Uterus (tissue), 4 donors: ENCODE measurements at places on chromosomes 7 and 10. TPM values are rescaled to one million over a fixed set of nuclear protein-coding genes. Genes with fewer than 3 reads are reported as not detected.

Gene GJD4
- total RNA-seq = not detected

DNA sequence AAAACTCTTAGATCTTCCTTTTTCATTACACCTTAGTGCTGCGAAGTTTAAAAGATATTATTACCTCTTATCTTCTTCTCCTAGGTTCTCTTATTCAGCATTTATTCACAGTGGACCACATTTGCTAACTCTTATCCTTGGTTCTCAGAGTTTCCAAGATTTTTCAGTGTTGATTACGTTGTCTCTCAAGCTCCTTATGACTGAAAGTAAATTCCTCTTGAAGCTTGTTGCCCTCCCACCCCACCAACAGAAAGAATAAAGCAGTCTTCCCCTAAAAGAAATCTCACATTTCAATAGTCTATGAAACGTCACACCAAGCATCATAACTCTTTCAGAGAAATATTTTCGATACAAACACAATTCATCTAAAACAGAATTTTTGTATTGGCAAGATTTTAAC lies 362.5 kb downstream of the MAGI2 start:
- no peak overlapping the region for H3K27ac ChIP-seq
- H3K27me3 ChIP-seq = no peaks in the 10 kb centered on the region
- DNase-seq = no peak
- H3K36me3 ChIP-seq = no peaks in the 10 kb centered on the region
- no peaks in the 10 kb centered on the region for H3K4me1 ChIP-seq

DNA sequence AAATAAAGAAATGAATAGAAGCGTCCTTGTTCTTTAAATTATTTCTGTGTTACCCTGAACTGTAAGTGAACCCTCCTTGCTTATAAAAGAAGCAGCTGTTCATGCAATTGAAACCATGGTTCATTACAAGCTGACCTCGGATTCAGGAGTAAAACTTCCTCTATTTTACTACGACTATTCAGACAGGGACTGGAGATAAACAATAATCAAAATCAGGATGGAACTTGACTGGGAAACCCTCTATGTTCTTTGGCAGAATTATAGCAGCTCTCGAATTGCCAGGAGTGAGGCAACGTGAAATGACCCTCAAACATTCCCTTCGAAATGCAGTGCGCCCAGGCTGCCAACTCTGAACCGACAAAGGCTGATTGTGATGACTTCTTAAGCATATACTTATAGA lies 172.1 kb downstream of the CYP26A1 start:
- H3K27me3 ChIP-seq = no peaks in the 10 kb centered on the region
- H3K4me1 ChIP-seq = no peaks in the 10 kb centered on the region
- no peak for DNase-seq
- no peaks in the 10 kb centered on the region for H3K36me3 ChIP-seq
- no peak overlapping the region for H3K4me3 ChIP-seq

- peaks cover 4% of the 10 kb centered on the region for H3K4me1 ChIP-seq
- no peaks in the 10 kb centered on the region for H3K36me3 ChIP-seq
- H3K27me3 ChIP-seq = no peaks in the 10 kb centered on the region
Observed at GRCh38 chr10:86688398-86688921, 20.1 kb downstream of the LDB3 start.

DNA sequence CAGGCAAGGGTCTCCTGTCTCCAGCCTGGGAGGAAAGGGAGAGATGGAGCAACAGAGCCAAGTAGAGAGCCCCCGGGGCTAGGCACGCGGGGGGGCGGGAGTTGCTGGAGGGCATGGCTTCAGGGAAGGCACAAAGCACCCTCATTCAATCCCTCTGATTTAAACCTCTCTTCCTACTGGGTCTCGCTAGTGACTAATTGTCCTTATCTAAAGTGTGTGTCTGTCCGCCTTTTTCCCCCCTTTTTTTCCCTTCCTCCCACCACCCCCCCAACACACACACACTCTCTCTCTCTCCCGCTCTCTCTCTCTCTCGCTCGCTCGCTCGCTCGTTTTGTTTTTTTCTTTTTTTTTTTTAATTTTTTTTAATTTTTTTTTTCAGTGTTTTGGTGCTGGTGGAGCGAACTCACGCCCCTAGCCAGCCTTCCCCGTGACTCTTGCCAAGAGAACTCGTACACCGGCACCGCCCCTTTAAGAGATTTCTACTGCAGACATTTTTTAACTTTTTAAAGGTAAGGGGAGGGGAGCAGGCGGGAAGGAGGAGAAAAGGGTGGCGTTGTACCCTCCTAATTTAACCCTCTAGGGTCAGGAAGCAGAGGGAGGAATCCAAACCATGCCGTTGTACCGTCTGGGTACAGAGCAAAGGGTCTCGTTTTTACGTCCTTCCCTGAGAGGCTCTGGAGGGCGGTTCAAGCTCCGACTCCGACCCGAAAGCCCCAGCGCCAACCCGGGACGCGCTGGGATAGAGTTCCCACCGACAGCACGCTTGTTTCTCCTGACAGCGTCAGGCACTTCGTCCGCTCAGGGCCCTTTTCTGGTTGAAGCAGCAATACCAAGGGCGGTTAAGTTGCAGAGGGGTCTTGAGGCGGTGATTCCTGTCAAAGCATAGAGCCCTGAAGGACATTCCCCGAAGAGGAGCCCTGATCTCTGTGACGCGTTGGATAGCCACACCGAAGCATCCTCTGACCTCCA lies at the start of gene HPSE2:
HPSE2 (minus strand) TSS at position 195 of the 969 bp plus-strand sequence.
- H3K27me3 ChIP-seq = peaks cover 4% of the 10 kb centered on the region
- DNase-seq = no peak
- peaks cover 16% of the 10 kb centered on the region for H3K4me1 ChIP-seq
- H3K27ac ChIP-seq = peak within 1 kb of the TSS; percentile 63

Gene SPDYE16
- total RNA-seq = 3.6 TPM

Gene PYROXD2
- 6.2 TPM for total RNA-seq

GRCh38 chr10:92719991-92720830 lies 30.5 kb downstream of the HHEX start:
- no peaks in the 10 kb centered on the region for H3K27me3 ChIP-seq
- no peaks in the 10 kb centered on the region for H3K4me1 ChIP-seq
- no peaks in the 10 kb centered on the region for H3K36me3 ChIP-seq
- no peak for DNase-seq

Gene PKD1L1
- under 0.01 TPM for total RNA-seq

GRCh38 chr7:42105554-42106358 lies 131.3 kb downstream of the GLI3 start:
- no peaks in the 10 kb centered on the region for H3K27me3 ChIP-seq
- no peak overlapping the region for H3K4me3 ChIP-seq
- no peaks in the 10 kb centered on the region for H3K36me3 ChIP-seq
- peak overlapping the region; percentile 37 for H3K27ac ChIP-seq

- no peaks in the 10 kb centered on the region for H3K36me3 ChIP-seq
- no peaks in the 10 kb centered on the region for H3K27me3 ChIP-seq
Observed at GRCh38 chr10:17085011-17085725, 44.4 kb downstream of the CUBN start.

DNA sequence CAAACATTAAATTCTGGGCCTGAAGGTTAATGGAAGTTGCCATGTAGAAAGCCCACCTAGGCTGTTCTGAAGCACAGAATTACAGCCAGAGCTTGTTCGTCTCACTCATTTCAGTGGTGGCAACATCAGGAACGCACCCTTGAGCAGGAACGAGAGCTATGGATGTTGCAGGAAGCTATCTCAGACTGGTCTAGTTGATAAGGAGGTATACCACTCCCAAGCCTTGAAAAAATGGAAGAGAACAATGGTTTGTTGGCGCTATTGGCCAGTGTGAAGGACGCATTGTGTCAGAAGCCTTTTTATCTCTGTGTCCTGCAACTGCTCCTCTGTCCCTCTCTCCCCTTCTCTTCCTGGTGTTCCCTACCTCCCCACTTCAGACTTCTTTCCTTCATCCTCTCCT lies 60.9 kb upstream of the RAPGEF5 start:
- H3K4me3 ChIP-seq = no peak overlapping the region
- H3K4me1 ChIP-seq = no peaks in the 10 kb centered on the region
- no peak for DNase-seq
- H3K36me3 ChIP-seq = no peaks in the 10 kb centered on the region
- H3K27ac ChIP-seq = no peak overlapping the region
- no peaks in the 10 kb centered on the region for H3K27me3 ChIP-seq

Gene CYP2C19
- total RNA-seq = not detected

DNA sequence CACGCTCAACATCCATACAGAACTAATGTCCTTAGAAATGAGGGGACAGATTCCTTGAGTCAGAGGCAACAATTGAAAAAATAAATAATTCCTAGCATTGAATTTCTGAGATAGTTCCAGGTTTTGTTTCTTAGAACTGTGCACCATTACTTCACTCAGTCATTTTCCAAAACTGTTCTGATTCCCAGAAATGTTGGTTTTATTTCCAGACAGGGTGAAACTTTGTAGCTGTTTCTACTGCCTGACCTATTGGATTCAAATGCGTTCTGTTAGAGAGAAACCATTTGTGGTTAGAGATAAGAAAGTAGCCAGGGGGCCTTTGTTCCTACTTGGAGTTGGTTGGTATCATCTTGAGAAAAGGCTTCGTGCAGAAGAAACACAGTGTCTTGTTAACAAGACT lies 8.1 kb upstream of the DEPP1 start:
- peak overlapping the region; percentile 36 for H3K27ac ChIP-seq
- H3K4me1 ChIP-seq = no peaks in the 10 kb centered on the region
- no peak overlapping the region for H3K4me3 ChIP-seq
- H3K27me3 ChIP-seq = no peaks in the 10 kb centered on the region

- H3K4me1 ChIP-seq = no peaks in the 10 kb centered on the region
- DNase-seq = no peak
- H3K27ac ChIP-seq = no peak overlapping the region
- H3K27me3 ChIP-seq = no peaks in the 10 kb centered on the region
- no peaks in the 10 kb centered on the region for H3K36me3 ChIP-seq
- no peak overlapping the region for H3K4me3 ChIP-seq
Observed at GRCh38 chr7:147432079-147432478, 1158.5 kb upstream of the C7orf33 start.

Gene SPACDR
- total RNA-seq = not detected

GRCh38 chr10:4278186-4278585 lies 493.2 kb upstream of the KLF6 start:
- no peaks in the 10 kb centered on the region for H3K27me3 ChIP-seq
- no peaks in the 10 kb centered on the region for H3K4me1 ChIP-seq
- H3K4me3 ChIP-seq = no peak overlapping the region
- no peak overlapping the region for H3K27ac ChIP-seq
- no peak for DNase-seq
- H3K36me3 ChIP-seq = no peaks in the 10 kb centered on the region

Gene NCOA4
- 120 TPM for total RNA-seq

GRCh38 chr7:91993976-91994375 lies 53.3 kb downstream of the AKAP9 start:
- no peak overlapping the region for H3K27ac ChIP-seq
- H3K27me3 ChIP-seq = no peaks in the 10 kb centered on the region
- no peak overlapping the region for H3K4me3 ChIP-seq
- no peaks in the 10 kb centered on the region for H3K36me3 ChIP-seq

Gene HMX3
- total RNA-seq = not detected

DNA sequence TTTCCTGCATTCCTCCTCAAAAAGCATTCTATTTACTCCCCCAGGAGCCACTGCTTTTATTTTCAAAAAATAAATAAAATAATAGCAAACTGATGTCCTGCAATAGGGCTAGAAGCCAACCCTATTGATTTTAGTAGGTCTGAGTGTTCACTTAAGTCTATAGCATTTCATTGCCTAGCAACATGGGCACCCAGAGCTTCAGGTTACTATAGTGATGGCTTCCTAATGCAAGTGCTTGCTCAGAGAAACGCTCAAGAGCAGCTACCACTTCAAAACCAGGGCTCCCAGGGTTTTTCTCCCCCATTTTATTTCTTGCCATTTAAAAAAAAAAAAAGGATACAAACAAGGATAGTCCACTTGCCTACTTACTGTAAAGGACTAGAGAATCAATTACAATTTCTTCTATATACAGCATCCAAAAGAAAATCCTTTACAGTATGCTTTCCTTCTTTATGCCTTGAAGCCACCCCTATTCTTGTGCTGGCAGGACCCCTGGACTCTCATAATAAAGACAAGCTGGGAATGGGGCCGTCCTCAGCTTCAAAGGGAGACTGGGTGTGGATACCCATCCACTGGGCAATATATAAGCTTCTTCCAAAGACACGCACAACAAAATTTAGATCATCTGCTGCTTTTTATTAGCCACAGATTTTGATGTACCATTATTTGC lies 133.3 kb downstream of the VPS41 start:
- H3K27ac ChIP-seq = no peak overlapping the region
- H3K36me3 ChIP-seq = no peaks in the 10 kb centered on the region
- DNase-seq = no peak
- H3K27me3 ChIP-seq = no peaks in the 10 kb centered on the region

DNA sequence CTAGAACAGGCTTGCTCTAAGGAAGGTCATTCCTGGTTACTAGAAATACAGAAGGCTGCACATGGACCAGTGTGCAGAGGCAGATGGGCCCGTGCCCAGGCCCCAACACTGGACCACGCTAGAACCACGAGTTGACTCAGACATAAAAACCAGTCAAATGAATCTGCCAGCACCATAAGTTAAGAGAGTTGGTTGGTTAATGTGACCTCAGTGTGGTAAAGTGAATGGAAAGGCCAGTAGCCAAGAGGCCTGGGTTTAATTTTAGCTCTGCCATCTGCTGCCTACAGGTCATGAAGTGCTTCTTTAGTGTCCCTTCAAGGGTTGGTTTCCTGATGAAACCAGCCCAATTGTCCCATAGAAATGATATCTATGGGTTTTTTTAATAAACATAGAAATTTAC lies 329.6 kb upstream of the NRP1 start:
- H3K36me3 ChIP-seq = no peaks in the 10 kb centered on the region
- H3K27ac ChIP-seq = no peak overlapping the region
- DNase-seq = no peak
- no peaks in the 10 kb centered on the region for H3K27me3 ChIP-seq

DNA sequence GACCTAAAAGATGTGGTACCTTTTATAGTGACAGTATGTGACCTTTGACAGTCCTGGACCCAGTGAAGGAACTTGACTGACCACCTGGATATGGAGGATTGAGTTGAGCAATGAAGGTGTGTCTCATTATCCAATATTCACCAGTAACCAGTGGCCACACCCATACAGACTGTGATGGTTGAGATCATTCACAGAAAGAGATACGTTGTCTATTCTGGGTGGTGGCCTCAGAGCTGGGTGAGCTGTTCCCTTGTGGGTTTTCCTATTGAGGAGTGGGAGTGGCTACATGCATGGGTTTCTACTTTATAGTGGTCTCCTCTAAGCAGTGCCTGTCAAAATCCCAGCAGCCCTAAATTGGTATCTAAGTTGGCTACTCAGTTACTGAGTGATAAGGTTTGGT lies 507.4 kb downstream of the SORCS3 start:
- H3K27me3 ChIP-seq = no peaks in the 10 kb centered on the region
- DNase-seq = no peak
- H3K4me1 ChIP-seq = no peaks in the 10 kb centered on the region
- H3K4me3 ChIP-seq = no peak overlapping the region

DNA sequence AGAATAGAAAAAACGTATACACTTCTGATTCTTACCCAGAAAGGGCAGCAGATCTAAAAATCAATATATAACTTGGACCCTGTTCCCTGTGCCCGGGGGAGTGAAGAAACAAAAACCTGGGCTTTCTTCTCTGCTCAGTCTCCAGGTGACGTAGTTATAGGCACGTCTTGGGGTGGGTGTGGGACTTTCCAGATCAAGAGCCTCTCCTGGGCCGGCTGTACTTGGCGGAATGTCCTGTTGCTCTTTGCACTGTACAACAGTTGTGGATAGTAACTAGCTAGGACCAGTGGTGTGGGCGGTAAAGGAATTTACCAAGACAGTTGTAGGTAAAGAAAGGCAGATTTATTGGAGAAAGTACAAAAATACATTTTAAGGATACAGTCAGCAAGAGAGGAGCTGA lies 40.4 kb upstream of the STEAP4 start:
- H3K27ac ChIP-seq = no peak overlapping the region
- DNase-seq = no peak
- no peaks in the 10 kb centered on the region for H3K4me1 ChIP-seq

Gene GLI3
- total RNA-seq = 105 TPM

Gene WASL
- 51.2 TPM for total RNA-seq
